ENCODE measurements at places on chromosomes 16 and 17.

DNA sequence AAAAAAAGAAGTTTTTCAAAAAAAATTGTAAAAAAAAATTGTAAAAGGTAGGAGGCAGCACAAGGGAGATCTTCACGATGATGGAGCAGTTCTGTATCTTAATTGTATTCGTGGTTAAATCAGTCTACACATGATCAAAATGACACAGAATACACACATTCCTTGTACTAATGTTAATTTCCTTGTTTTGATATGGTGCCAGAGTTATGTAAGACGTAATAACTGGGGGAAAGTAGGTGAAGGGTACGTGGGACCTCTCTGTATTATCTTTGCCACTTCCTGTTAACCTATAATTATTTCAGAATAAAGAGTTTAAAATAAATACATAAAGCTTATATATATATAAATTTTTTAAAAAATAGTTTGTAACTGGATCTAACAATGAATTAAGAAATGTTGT is 36.8 kb downstream of the HELZ start:
- no peak for DNase-seq

DNA sequence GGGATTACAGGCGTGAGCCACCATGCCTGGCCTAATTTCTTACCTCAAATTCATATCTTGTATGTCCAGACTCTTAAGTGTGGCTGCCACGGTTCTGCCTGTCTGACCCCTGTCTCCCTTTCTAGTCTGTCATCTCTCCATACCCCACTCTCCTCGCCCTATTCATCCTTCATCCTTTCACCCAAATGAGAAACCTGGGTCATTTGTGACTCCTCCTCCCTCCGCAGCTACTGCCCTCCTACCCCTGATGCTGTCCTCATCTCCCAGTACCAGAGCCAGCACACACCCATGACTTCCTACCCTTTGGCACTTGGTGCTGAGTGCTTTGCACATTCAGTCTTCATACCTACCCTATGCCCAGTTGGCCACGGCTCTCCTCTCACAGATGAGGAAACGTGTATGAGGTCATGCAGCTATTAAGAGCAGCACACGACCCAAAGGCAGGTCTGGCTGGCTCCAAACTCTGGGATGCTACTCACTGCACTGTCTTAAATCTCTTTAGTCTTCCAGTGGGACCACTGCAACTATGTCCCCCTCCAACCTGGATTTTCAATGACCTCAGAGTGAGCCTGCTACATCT is 1.6 kb downstream of the SPATA32 start:
- no peak for DNase-seq

- DNase-seq = no peak
These were observed 1.4 kb downstream of the NXPH3 start for GRCh38 chr17:49576917-49577649.

DNA sequence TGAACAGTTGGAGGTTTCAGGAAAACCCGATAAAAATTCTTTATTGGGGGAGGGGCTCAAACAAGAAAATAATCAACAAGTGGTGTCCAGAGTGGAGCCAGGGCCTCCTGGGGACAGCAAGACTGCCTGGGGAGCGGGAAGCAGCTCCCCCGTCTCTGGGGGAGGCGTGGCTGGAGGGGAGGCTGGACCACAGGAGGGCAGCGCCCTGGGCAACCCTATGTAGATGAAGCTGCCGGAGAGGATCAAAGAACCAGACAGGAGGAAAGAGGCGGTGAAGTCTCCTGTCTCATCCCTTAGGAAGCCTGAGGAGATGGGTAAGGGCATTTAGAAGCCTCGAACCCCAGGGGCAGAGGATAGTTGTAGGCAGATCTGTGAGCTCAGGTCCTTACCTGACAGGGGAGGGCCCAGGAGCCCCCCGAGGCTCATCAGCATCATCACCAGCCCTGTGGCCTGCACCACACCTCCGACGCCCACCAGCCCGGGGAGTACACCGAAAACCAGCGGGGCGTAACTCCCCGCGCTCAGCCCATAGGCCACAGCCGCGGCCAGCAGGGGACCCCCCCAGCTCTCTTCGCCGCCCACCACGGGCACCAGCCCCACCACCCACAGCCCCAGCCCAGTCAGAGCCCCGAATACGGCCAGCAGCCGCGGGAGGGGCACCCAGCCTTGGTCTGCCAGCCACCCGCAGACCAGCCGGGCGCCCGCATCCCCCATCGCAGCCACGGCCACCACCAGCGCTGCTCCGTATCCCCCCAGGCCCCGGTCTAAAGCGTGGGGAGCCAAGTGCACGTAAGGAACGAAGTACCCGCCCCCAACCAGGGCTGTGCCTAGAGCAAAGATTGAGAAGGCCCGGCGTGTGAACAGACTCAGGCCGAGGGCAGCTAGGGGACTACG is 2.0 kb downstream of the SLC16A11 start:
- no peak for DNase-seq

DNA sequence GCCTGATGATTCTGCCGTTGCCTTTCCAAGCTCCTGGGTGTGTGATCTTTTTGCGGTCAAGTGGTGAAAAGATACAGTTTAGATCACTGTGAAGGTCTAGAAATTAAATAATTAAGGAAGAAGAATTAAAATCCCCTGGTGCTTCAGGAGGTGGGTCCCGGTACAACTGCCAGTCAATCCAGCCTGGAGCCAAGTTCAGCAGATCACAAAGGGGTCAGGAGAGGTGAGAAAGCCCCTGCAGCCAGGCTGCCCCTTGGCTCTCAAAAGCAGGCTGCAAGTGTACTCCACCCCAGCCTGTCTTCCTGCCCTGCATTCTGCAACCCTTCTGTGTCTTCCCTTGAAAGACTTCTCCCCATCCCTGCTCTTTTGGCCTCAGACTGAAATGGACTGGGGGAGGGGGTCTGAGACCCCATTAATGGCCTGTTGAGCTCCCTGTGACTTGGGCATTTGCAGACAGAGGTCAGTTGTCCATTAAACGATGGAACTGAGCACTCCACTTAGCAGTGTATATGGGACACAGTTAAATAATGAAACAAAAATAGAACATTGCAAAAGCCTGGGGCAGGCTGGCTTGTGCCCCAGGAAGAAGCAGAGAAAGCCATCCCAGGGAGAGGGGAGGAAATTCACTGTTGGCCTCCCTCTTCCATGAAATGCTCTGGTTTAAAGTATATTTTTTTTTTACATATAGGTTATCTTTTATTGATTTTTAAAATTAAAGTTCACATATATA is 15.1 kb downstream of the CACNG5 start:
- no peak for DNase-seq

- DNase-seq = no peak
These were observed 4.7 kb upstream of the TGFB1I1 start for GRCh38 chr16:31467151-31467773.

GRCh38 chr16:56607675-56608042 is 725 bp upstream of the MT2A start:
- DNase-seq = no peak

DNA sequence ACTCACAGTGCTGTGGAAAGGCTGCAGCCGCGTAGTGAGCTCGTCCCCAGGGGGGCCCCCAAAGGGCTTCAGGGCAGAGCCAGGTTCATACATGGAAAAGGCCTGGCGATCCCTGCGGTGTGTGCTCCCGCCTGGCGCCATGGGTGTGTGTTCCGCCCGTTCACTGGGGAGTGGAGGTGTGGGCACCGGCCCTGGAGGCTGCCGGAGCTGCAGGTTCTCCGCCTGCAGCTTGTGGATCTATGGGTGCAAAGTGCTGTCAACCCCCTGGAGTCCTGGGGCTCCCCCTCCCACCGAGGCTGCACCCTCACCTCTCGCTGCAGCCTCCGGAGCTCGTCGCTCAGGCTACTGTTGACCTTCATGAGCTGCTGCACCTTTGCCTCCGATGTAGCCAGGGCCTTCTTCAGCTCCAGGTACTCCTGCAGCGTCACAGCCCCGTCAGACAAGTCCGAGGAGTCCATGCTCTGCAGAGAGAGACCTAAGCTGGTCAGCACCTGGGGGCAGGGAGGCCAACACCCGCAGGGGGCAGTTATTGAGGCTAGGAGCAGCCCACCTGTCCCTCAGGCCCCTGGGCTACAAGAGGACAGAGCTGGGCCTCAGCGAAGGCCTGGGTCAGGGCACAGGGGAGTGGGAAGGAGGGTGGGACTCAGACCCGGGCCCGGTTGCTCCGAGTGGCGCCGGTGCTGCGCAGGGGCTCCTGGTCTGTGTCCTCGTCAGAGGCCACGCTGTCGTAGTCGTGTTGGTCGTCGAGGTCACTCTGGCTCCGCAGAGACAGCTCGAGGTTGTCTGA is 7.9 kb downstream of the TP53I13 start:
- no peak for DNase-seq

DNA sequence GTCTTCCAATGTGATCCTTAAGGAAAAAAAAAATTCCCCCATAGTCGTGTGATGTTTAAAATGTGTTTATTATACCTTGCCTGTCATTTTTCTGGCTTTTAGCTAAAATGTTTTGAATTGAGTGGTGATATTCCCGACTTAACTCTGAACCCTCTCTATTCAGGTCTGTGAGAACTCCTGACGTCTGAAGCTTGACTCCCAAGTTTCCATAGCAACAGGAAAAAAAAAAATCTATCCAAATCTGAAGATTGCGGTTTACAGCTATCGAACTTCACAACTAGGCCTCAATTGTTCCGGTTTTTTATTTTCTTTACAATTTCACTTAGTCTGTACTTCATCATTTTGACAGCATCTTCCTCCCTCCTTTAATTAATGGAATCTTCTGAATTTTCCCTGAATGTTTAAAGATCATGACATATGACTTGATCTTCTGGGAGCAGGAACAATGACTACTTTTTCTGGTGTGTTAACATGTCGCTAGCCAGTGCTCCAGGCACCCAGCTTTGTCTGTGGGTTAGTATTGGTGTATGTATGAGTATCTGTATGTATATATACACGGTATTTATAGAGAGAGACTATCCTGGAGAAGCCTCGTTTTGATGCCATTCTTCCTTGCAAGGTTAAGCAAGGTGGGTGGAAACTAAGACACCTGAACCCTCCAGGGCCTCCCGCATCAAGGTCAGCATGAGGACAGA is 12.8 kb upstream of the HSBP1 start:
- no peak for DNase-seq

DNA sequence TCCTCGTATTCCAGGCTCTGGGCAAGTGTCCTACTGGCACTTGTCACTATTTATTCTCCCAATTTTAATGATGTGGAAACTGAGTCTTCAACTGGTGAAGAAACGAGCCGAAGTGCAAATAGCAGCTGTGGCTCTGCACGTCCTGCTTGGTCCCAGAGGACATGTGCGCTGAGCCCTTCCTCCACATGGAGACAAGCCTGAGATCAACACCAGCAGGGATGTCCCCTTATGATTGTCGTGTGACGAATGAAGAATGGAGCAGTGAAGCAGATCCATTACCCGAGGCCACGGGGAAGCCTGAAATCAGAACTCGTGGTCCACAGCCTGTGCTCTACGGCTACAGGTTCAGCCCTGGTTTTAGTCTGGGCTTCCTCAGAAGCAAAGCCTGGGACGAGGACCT is 61.0 kb downstream of the FOXL1 start:
- DNase-seq = no peak

DNA sequence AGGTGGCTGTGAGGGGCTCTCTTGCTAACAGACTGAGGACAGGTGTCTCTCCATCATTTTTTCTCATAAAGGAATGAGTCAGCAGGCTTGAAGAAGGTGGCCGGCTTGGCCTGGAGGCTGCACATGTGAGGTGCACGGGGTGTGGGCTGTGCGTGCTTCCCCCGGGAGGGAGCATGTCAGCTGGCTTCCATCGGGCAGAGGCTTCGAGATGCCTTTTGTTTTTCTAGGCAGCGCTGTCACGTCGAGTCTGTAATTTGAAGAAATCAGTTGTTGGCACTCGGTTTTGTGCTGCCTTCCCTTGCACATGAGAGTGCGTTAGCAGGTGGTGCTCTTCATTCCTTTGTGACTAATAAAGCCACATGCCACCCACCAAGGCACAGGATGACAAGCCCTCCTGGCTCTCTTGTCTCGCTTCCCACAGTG is 89.7 kb downstream of the NPIPB11 start:
- DNase-seq = no peak

DNA sequence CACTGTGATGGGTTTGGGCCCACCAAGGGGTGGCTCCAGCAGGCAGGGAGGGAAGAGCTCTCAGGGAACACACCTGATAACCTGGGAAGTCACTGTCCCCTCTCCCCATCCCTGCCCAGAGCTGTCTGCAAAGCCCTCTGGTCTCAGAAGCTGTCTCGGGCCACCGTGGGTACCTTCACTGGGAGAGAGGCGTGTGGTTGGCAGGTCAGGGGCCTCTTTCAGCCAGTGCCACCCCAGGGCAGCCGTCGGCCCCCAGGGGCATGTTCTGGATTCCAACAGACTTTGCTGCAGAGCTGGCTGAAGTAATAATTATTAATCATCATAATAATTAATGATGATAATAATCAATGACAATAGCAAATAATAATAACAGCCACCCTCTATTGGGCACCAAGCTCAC is 21.1 kb downstream of the MGAT5B start:
- DNase-seq = no peak

DNA sequence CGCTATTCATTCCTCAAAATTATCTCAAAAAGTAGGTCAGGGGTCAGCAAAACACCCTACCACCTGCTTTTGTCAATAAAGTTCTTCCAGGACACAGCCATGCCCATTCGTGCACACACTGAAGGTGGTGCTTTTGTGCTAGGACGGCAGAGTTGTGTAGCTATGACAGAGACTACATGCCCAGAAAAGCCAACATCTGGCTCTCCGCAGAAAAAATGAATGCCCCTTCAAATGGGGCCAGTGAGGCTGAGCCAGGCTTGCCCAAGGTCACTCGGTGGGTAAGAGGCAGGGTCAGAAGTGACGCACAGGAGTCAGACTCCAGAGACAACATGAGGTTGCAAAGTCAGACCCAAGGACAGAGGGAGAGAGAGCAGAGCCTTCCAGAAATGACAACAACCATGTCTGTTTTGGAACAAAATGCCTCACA is 200.1 kb downstream of the XYLT1 start:
- no peak for DNase-seq

- no peak for DNase-seq
These were observed 10.3 kb upstream of the ZFHX3 start for GRCh38 chr16:73058221-73058615.

DNA sequence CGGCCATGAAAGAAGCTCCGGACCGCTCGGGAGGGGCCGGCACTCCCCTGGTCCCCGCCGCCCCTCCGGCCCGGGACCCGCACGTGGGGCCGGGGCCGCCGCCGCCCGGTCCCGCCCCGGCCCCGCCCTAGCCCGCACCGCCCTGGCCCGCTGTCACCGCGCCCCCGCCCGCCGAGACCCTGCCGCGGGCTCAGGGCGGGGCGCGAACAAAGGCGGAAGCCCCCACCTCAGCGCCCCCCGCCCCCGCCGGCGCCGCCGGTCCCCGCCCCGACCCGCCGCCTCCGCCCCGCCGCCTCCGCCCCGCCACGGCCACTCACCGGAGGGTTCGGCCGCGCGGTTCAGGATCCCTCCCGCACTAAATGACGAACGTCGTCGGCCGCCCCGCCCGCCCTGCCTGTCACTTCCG is at the start of gene ARHGDIA:
Gene ARHGDIA (minus strand): TSS at position 357 of the 406 bp plus-strand sequence. CDS start 1,407 bp downstream, outside the sequence.
- DNase-seq = no peak

- no peak for DNase-seq
These were observed 9.2 kb downstream of the SNN start for GRCh38 chr16:11677451-11677951.

DNA sequence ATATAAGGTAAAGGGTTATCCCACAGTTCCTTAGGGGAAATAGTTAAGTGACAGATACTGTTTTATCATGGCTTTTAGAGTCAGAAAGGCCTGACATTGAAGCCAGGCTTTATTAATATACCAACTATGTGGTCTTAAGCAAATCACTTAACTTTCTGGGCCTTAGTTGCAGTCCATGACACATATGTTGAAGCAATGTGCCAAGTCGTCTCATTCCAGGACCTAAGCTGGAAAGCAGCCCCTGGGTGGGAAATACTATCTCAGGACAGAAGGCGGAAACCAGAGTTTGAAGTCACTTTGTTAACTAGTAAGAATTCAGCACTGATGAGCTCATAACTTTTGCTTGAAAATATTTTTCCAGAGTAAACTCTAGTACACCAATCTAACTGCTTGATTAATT is 80.0 kb downstream of the USP32 start:
- DNase-seq = no peak
